CD4-positive, CD25-positive, alpha-beta regulatory T cell (primary cell): ENCODE measurements at places on chromosomes 7 and 10. TPM values are rescaled to one million over a fixed set of nuclear protein-coding genes. Genes with fewer than 3 reads are reported as not detected.

GRCh38 chr7:36275735-36276284, 113.9 kb upstream of the ANLN start:
- no peaks in the 10 kb centered on the region for H3K4me1 ChIP-seq
- no peak overlapping the region for H3K27ac ChIP-seq
- DNase-seq = no peak

DNA sequence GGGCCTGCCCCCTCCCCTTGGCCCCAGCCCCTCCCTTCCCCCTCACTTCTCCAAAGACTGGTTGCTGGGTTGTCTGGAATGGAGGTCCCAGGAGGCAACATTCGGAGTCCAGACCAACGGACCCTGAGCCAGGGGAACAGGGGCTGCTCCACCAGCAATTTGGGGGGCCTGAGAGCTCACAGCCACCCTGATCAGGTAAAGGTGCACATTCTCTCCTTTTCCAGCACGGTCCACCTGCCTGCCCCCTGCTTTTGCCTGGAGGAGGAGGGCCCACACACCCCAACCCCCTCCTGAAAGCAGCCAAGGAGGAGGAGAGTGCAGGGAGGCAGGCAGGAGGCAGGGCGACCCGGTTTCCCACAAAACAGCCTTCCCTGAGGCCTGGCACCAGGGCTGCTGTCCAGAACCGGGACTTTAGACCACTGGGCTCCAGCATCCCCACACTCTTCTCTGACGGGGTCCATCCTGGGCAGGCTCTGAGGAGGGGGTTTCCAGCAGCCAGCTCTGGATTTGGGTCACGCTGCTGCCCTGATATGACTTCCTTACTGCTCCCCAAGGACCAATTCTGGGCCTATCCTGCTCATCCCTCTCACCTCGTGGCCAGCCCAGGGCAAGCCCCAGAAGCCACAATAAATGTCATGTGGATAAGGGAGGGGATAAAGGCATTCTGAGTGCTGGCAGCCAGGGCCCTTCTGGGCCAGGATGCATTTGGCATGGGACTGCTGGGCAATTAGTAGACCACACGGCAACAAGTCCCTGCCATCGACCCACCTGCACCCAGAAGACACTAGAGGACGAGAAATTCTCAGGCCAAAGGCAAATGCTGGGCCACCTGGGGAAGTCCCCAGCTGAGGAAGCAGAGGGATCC, 1.1 kb upstream of the CAMK2B start:
- no peak overlapping the region for H3K4me3 ChIP-seq
- no peaks in the 10 kb centered on the region for H3K36me3 ChIP-seq
- H3K27me3 ChIP-seq = no peaks in the 10 kb centered on the region
- no peak for DNase-seq

- no peak overlapping the region for H3K27ac ChIP-seq
- H3K4me1 ChIP-seq = no peaks in the 10 kb centered on the region
- peaks cover 8% of the 10 kb centered on the region for H3K36me3 ChIP-seq
- no peak for DNase-seq
- no peak overlapping the region for H3K4me3 ChIP-seq
- no peaks in the 10 kb centered on the region for H3K27me3 ChIP-seq
Observed at GRCh38 chr10:112817981-112818777, 131.9 kb upstream of the TCF7L2 start.

DNA sequence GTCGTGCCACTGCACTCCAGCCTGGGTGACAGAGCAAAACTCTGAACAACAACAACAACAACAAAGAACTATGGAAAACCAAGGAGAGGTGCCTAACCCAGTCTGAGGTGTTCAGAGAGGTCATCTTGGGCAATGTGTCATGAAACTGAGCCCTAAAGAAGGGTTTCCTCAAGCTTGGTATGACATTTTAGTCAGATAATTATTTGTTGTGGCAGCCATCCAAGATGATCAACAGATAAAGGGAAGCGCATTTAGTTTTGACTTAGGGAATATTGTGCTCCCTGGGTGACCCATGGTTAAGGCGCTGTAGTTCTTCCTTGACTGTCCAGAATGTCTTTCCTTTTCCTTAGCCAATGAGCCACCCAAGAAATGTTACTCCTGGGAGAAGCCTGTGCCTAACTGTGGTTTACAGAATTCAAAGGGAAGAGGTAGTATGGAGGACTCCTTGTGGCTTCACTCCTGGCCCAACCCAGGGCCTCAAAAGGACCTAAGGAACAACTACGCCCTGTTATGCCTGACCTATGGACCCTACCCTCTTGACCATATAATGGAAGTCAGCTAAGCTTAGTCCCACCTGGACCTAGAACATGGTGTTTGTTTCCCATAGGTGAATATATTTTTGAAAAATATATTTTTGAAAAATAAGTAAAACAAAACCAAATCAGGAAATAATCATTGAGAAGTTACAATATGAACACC, 42.4 kb downstream of the TPST1 start:
- no peak for DNase-seq
- peaks cover 2% of the 10 kb centered on the region for H3K27me3 ChIP-seq
- no peaks in the 10 kb centered on the region for H3K36me3 ChIP-seq
- H3K4me1 ChIP-seq = no peaks in the 10 kb centered on the region

GRCh38 chr10:6305401-6306321, 102.9 kb downstream of the PFKFB3 start:
- peaks cover 2% of the 10 kb centered on the region for H3K4me1 ChIP-seq
- no peak for DNase-seq
- no peaks in the 10 kb centered on the region for H3K36me3 ChIP-seq
- H3K4me3 ChIP-seq = no peak overlapping the region
- no peak overlapping the region for H3K27ac ChIP-seq

GRCh38 chr7:84230491-84230890, 35.9 kb upstream of the SEMA3A start:
- H3K27ac ChIP-seq = no peak overlapping the region
- H3K4me3 ChIP-seq = no peak overlapping the region
- DNase-seq = no peak
- H3K4me1 ChIP-seq = no peaks in the 10 kb centered on the region
- no peaks in the 10 kb centered on the region for H3K27me3 ChIP-seq

- H3K27ac ChIP-seq = no peak overlapping the region
- H3K27me3 ChIP-seq = no peaks in the 10 kb centered on the region
- H3K4me3 ChIP-seq = no peak overlapping the region
- DNase-seq = no peak
- H3K4me1 ChIP-seq = no peaks in the 10 kb centered on the region
Observed at GRCh38 chr7:30796105-30796869, 25.1 kb downstream of the MINDY4 start.

DNA sequence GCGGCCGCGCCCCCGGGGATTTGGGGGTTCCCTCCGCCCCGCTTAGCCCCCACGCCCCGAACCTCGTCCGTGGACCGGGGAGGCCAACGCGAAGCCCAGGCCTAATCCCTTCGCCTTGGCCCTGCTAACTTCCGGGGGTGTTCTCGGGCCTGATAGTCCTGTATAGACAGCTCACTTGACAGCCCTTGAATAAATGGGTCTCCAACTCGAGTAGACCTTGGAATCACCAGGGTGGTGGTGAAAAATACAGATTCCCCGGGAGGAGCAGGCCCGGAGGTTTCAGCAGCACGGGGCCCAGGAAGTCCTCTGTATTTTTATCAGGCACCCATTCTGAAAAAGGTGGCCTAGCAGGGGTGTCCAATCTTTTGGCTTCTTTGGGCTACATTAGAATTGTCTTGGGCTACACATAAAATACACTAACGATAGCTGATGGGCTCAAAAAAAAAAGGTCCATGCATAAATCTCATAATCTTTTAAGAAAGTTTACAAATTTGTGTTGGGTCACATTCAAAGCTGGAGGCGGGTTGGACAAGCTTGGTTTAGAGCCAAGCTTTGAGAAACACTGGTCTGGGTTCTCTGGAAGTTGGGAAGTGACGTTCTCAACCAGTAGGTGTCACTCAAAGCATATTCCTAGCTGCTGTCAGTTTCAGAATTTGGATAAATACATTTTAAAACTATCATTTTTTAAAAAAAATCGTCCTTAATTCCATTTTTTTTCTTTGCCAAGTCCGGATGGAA, 221.7 kb downstream of the PHTF2 start:
- peaks cover 19% of the 10 kb centered on the region for H3K27me3 ChIP-seq
- no peak overlapping the region for H3K4me3 ChIP-seq

GRCh38 chr10:48469516-48470020, 135.3 kb downstream of the ARHGAP22 start:
- H3K36me3 ChIP-seq = no peaks in the 10 kb centered on the region
- no peak overlapping the region for H3K4me3 ChIP-seq
- no peak overlapping the region for H3K27ac ChIP-seq

- H3K4me3 ChIP-seq = no peak overlapping the region
- no peak for DNase-seq
- no peak overlapping the region for H3K27ac ChIP-seq
- H3K27me3 ChIP-seq = no peaks in the 10 kb centered on the region
- no peaks in the 10 kb centered on the region for H3K36me3 ChIP-seq
- no peaks in the 10 kb centered on the region for H3K4me1 ChIP-seq
Observed at GRCh38 chr7:121610243-121610642, 214.1 kb upstream of the FAM3C start.

DNA sequence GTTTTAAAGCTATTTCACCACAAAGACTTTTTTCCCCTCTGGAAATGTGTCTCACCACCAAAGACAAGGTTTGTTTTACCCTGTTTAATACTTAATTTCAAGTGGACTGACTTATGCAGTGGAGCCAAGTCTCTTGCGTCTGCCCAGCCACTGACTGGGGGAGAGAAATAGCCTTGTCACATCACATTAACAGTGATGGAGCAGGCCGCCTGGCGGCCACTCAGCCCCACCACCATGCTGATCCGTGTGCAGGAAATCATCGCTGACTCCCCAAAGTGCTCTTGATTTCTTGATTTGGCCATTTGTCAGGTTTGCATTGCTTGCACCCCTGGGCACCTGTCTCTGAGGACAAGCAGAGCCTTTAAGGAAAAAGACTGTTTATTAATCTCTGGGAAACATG, 334.1 kb downstream of the GLRX3 start:
- no peaks in the 10 kb centered on the region for H3K4me1 ChIP-seq
- H3K27ac ChIP-seq = no peak overlapping the region
- H3K27me3 ChIP-seq = no peaks in the 10 kb centered on the region
- DNase-seq = no peak
- H3K4me3 ChIP-seq = no peak overlapping the region

DNA sequence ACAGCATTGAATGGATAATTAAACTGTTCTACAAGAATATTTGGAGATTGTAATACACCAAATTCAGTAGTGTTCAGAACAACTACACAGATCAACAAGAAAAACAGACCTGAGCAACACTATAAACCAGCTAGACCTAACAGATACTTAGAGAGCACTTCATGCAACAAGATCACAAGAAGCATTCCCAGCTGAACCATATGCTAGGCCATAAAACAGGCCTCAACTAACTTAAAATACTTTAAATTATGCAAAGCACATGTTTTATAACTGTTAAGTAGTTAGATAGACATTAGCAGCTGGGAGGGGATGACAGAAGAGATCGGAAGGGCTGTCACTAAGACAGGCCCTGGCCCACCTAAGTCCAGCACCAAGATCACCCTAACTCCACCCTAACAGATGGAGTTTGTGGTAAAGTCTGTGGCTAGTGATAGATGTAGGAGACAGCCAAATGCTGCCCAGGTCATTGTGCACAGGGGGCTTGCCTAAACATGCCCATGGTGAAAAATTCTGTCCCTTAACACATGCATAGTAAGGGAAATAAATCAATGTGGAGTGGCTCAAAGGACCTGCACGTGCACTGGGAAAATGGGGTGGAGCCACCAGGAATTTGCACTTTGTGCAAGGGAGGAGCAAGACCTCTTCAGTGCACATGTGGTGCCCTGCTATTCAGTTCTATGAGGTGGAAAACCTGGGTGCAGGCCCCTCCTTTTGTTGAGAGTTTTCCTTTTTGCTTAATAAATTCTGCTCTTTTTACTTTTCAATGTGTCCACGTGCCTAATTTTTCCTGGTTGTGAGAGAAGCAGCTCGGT, 567.8 kb upstream of the NRG3 start:
- H3K4me1 ChIP-seq = no peaks in the 10 kb centered on the region
- no peak overlapping the region for H3K4me3 ChIP-seq
- no peaks in the 10 kb centered on the region for H3K27me3 ChIP-seq
- H3K27ac ChIP-seq = no peak overlapping the region
- no peak for DNase-seq

DNA sequence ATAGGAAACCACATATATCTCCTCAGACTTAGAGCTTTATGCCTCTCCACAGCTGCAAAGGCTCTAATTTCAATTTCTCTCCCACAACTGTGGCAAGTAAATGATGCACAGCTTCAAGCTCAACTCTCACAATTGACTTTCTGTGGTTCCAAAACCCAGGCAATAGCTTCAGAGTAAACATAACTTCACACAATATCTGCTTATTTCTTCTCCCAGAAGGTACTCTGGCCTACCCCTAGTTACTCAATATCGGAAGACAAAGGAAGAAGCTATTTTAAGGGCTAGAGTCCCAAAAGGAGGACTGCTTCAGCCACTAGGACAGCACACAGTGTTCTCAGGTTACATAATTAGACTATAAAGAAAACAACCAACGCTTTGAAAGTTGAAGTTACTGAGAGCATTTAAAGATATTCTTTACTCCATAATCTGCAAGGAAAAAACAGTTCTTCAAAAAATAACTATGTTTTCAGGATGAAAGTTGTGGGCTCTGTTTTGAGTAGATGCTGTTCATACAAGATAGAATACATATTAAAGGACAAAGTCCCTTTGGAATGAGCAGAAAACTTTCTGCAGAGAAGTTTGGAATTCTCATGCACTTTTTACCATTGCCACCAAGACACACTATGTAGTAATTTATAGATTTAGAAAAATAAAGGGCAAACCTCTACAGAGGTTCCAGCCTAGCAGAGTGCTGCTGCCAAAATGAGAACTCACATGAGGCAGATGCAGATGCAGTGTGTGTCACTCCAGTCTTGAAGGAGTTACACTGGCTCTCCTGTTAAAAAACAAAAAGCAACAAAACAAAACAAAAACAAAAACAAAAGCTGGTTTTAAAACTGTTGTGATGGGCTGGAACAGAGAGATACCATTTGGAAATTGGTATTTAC, 81.8 kb downstream of the NT5C2 start:
- no peak overlapping the region for H3K4me3 ChIP-seq
- no peak for DNase-seq
- H3K27ac ChIP-seq = no peak overlapping the region
- no peaks in the 10 kb centered on the region for H3K4me1 ChIP-seq
- H3K27me3 ChIP-seq = no peaks in the 10 kb centered on the region
- H3K36me3 ChIP-seq = no peaks in the 10 kb centered on the region

GRCh38 chr7:149725426-149725821, 48.0 kb downstream of the ZNF467 start:
- no peaks in the 10 kb centered on the region for H3K27me3 ChIP-seq
- no peak for DNase-seq
- peaks cover 56% of the 10 kb centered on the region for H3K36me3 ChIP-seq
- no peak overlapping the region for H3K27ac ChIP-seq

GRCh38 chr10:44689368-44689767, 221.8 kb upstream of the TMEM72 start:
- H3K27ac ChIP-seq = no peak overlapping the region
- no peaks in the 10 kb centered on the region for H3K36me3 ChIP-seq
- no peaks in the 10 kb centered on the region for H3K27me3 ChIP-seq

Gene THSD7A
- 0.02 TPM for total RNA-seq

Gene MYH16
- not detected for total RNA-seq

Gene HOXA5
- not detected for total RNA-seq

Gene SFTPA1
- total RNA-seq = not detected
